ENCODE measurements at places on chromosomes 16 and 17. TPM values are rescaled to one million over a fixed set of nuclear protein-coding genes. Genes with fewer than 3 reads are reported as not detected.

GRCh38 chr17:55340176-55340575, 75.4 kb downstream of the HLF start:
- DNase-seq: no peak

GRCh38 chr16:84648595-84649510, 542 bp downstream of the KLHL36 start:
- DNase-seq: peak; percentile 57

LRRC36 gene
- 3.1 TPM for total RNA-seq

- no peak for DNase-seq
Measured at GRCh38 chr17:40714473-40714872, 10.9 kb upstream of the KRT24 start.

DNA sequence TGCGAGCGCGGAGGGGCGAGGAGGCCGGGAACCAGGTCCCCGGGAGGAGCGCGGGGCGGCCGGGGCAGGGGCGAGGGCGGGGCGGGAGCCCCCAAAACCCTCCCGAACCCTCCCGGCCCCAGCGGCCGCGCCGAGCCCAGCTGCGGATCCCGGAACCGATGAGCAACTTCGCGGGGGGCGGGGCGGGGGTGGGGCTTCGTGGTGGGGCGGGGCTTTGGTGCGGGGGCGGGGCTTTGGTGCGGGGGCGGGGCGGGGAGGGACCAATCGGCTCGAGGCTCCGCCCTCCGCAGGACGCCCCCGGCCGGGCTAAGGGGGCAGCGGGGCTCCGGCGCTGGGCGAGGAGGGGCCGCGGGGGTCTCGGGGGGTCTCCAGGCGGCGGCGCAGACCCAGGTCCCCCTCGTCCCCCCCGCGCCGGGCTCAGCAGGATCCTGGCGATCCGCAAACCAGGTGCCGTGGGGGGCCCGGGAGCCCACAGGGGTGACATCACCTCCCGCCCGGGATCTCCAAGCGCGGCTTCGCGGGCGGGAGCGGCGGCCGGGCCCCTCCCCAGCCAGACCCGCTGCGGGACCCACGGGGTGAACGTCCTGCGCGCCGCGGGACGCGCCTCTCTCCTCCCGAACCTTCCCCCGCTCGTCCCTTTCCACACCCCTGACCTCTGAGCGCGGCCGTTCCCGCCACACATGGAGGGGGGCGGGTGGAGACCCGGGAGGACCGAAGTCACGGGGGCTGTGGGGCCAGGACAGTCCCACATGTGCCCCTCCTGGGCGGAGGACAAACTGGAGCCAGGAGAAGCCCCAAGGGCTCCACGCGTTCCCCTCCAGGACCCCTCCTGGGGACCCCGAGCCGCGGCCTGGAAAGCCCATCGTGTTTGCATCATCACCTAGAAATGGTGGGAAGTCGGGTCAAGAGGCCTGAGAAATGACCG, at the start of gene ABR:
Gene ABR (minus strand): TSS at position 164 of the 925 bp plus-strand sequence. CDS start 254 bp downstream, outside the sequence.
- DNase-seq: peak; percentile 64

Measured in activated T-cell treated with anti-CD3 and anti-CD28 coated beads, Interleukin-2, amount 50 U/mL, for 72 hours (primary cell).